ENCODE measurements at places on chromosomes 7 and 10.

DNA sequence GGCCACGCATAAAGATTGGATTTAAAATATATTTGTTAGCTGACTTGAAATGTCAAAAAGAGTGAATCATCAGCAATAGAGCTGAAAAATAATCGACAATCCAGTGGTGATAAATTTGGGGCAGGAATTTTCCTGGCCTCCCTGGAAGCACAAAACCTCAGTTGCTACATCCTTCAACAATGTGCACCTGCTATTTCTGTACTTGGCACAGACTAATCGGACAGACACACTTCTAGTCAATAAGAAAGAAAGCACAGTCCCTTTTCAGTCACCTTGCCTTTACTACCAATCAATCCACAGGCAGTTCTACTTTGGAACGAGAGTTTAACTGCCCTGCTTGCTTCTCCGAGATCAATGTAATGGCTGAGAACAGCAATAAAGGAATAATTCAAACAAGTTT, 96.7 kb upstream of the NOBOX start:
- H3K4me1 ChIP-seq: peaks cover 5% of the 10 kb centered on the region
- DNase-seq: no peak
- no peaks in the 10 kb centered on the region for H3K36me3 ChIP-seq

DNA sequence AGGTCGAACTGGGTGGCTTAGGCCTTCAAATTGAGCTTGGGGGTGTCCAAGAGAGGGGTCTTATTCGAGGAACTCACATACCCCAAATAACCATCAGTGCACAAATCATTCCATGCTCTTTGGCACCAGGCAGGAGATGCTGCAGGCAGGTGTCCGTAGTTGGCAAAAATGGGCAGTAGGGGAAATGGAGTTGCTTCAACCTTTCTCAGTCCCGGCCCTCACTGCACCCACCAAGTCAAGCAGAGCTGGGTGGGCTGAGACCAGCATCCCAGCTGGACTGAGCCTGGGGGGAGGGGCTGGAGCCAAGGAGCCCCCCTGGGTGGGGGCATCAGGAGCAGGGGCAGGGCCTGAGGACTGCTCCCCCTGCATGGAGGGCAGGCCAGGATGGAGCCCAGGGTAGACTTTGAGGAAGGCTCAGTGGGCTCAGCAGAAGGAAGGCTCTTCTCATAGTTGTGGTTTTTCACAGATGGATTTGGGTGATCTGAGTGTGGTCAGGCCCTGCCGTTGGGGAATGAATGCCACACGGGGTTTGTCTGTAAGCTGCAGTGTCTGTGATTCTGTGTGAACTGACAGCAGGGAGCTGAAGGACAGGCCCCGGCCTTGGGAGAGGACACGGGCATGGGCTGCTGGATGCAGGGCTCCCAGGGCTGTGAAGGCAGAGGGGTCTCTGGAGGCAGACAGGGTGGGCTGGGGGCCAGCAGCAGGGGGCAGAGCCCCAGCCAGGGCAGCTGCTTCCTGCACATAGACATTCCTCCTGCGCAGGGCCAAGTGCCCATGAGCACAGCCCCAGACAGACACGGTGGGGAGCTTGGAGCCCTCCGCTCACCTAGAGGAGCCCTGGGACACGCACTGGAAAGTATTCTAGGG, 144.5 kb downstream of the ADCY1 start:
- DNase-seq: no peak
- no peak overlapping the region for H3K27ac ChIP-seq
- no peaks in the 10 kb centered on the region for H3K27me3 ChIP-seq

- H3K4me3 ChIP-seq: no peak overlapping the region
- peak; percentile 13 for DNase-seq
- H3K27me3 ChIP-seq: no peaks in the 10 kb centered on the region
- no peaks in the 10 kb centered on the region for H3K4me1 ChIP-seq
- no peak overlapping the region for H3K27ac ChIP-seq
These were observed 94.3 kb upstream of the PDE1C start for GRCh38 chr7:32164341-32164996.

DNA sequence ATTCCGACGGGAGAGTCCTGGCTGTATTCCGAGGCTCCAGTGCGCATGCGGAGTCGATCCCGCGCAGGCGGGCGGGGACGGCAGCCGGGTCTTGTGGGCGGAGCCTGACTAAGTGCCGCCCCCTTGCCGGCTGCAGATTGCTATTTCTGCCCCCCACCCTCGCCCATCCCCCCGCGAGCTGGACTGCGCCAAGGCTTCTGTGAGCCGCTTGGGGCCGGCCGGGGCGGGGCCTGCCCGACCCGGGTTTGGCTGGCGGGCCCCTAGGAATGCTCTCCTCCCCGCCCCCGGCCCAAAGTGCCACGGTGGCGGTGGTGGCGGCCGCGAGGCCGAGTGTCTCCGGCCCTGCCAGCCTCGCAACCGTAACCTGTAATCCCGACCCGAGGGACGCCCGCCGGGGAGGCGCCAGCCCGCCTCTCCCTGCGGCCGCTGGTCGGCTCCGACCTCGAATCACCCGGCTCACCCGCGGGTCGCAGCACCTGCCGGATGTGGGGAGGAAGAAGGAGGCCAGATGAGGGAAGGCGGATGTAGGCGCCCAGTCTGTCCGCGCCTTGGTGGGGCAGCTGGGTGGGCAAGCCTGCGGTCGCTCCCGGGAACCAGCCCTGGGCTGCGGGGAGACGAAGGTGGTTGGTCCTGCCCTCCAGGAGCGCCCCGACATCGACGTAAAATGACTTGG, 702 bp upstream of the KAZALD1 start:
- H3K4me1 ChIP-seq: peaks cover 28% of the 10 kb centered on the region
- peak overlapping the region; percentile 81 for H3K27ac ChIP-seq
- H3K4me3 ChIP-seq: peak overlapping the region; percentile 97
- H3K27me3 ChIP-seq: no peaks in the 10 kb centered on the region
- peak; percentile 96 for DNase-seq

GRCh38 chr7:79692015-79692414, 238.5 kb upstream of the MAGI2 start:
- H3K4me3 ChIP-seq: no peak overlapping the region
- no peaks in the 10 kb centered on the region for H3K27me3 ChIP-seq
- H3K36me3 ChIP-seq: no peaks in the 10 kb centered on the region
- no peak for DNase-seq

- peak overlapping the region; percentile 29 for H3K4me3 ChIP-seq
- peak overlapping the region; percentile 43 for H3K27ac ChIP-seq
- H3K4me1 ChIP-seq: peaks cover 16% of the 10 kb centered on the region
- no peaks in the 10 kb centered on the region for H3K36me3 ChIP-seq
- H3K27me3 ChIP-seq: no peaks in the 10 kb centered on the region
These were observed 131.0 kb upstream of the PALS2 start for GRCh38 chr7:24442170-24442777.

- no peak overlapping the region for H3K4me3 ChIP-seq
- H3K4me1 ChIP-seq: no peaks in the 10 kb centered on the region
- DNase-seq: peak; percentile 32
These were observed 628.7 kb downstream of the TYW1 start for GRCh38 chr7:67625257-67625737.

GRCh38 chr7:30093420-30093952, 41.3 kb upstream of the MTURN start:
- H3K36me3 ChIP-seq: no peaks in the 10 kb centered on the region
- H3K4me1 ChIP-seq: no peaks in the 10 kb centered on the region
- no peak overlapping the region for H3K27ac ChIP-seq
- H3K4me3 ChIP-seq: no peak overlapping the region
- no peaks in the 10 kb centered on the region for H3K27me3 ChIP-seq

GRCh38 chr7:29765490-29765889, 40.8 kb upstream of the WIPF3 start:
- peaks cover 1% of the 10 kb centered on the region for H3K4me1 ChIP-seq
- no peak overlapping the region for H3K27ac ChIP-seq
- H3K36me3 ChIP-seq: no peaks in the 10 kb centered on the region
- H3K4me3 ChIP-seq: no peak overlapping the region

- no peak overlapping the region for H3K27ac ChIP-seq
- H3K36me3 ChIP-seq: no peaks in the 10 kb centered on the region
- peaks cover 6% of the 10 kb centered on the region for H3K27me3 ChIP-seq
- peak overlapping the region; percentile 16 for H3K4me3 ChIP-seq
- DNase-seq: peak; percentile 86
These were observed 5.9 kb downstream of the KCP start for GRCh38 chr7:128904381-128905197.

DNA sequence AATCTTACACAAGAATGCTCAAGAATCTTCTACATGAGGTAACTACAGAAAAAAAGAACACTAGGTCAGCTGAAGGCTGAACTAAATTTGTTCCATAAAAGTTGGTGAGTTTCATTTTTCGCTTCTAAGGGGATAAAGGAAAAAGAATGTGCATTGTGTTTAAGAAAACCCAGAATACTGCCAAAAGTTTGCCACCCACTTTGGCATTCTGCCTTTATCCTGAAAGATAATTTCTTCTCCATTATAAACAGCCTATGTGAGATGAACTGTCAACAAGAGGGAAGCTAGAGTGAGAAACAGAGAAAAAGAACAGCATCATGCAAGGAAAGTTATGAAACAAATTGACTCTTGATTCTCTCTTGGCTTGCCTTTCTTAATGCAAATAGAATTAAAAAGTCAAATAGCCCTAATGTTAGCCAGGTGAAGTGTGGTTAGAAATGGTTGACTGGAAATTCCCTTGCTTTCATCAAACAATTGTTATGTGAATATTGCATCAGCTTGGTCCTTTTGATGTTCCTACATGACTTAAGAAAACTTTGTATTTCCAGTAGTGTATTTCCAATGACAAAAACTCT, 25.8 kb downstream of the STEAP1 start:
- peak; percentile 38 for DNase-seq
- H3K36me3 ChIP-seq: no peaks in the 10 kb centered on the region
- peaks cover 35% of the 10 kb centered on the region for H3K4me1 ChIP-seq
- no peak overlapping the region for H3K4me3 ChIP-seq
- peak overlapping the region; percentile 9 for H3K27ac ChIP-seq
- H3K27me3 ChIP-seq: 0 out of 2 replicates have a peak, but pooled peaks cover 3% of the 10 kb centered on the region

GRCh38 chr7:137000621-137001020, 132.2 kb downstream of the CHRM2 start:
- no peaks in the 10 kb centered on the region for H3K27me3 ChIP-seq
- no peak for DNase-seq
- H3K4me1 ChIP-seq: no peaks in the 10 kb centered on the region
- H3K36me3 ChIP-seq: no peaks in the 10 kb centered on the region
- H3K27ac ChIP-seq: no peak overlapping the region

DNA sequence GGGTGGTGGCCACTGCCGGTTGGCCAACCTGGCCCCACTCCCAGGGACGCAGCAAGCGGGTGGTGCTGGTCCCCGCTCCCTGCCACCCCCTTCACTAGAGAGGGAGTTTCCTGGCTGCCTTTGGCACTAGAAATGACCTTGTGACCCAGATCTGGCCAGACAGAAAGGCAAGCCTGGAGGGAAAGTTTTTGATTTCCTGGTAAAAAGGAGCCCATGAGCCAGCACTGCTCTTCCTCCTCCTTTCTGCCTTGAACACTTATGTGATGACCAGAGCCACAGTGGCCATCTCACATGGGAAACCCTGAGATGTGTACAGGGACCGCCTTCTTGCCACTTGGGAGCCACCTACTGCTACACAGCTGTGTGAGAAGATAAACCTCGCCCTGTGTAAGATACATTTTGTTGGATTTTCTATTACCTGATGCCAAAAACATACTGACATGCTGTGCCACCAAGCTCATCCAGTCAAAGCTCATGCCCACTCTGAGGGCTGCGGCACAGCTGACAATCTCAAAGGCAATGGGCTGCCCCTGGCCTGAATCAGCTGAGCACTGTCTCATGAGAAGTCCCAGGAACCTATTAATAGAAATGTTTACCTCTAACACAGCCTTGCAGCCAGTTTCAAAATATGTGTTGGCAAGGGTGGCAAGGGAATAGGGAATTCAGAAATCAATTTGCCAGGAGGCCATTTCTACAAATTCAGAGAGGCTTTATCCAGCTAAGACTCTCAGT, 94.0 kb downstream of the CYTH3 start:
- H3K27ac ChIP-seq: no peak overlapping the region
- DNase-seq: no peak
- peaks cover 13% of the 10 kb centered on the region for H3K4me1 ChIP-seq
- H3K36me3 ChIP-seq: 0 out of 2 replicates have a peak, but pooled peaks cover 3% of the 10 kb centered on the region
- H3K27me3 ChIP-seq: no peaks in the 10 kb centered on the region
- no peak overlapping the region for H3K4me3 ChIP-seq

Measured in MM.1S (cell line).